Common myeloid progenitor, CD34-positive (primary cell): ENCODE measurements at places on chromosomes 2 and 18.

DNA sequence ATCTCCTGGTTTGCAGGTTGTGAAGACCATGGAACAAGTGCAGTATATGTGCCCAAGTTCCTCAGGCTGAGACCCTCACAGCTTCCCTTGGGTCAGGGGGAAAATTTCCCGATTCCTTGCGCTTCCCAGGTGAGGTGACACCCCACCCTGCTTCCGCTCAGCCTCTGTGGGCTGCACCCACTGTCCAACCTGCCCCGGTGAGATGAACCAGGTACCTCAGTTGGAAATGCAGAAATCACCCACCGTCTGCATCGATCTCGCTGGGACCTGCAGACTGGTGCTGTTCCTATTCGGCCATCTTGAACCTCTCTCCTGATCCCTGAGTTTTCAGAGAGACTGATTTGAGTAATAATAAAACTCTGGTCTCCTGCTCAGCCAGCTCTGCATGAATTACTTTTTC is 30.6 kb downstream of the CHCHD5 start:
- H3K27ac ChIP-seq = no peak overlapping the region
- no peaks in the 10 kb centered on the region for H3K4me1 ChIP-seq
- no peak for DNase-seq
- H3K4me3 ChIP-seq = no peak overlapping the region
- H3K36me3 ChIP-seq = no peaks in the 10 kb centered on the region
- no peaks in the 10 kb centered on the region for H3K27me3 ChIP-seq

DNA sequence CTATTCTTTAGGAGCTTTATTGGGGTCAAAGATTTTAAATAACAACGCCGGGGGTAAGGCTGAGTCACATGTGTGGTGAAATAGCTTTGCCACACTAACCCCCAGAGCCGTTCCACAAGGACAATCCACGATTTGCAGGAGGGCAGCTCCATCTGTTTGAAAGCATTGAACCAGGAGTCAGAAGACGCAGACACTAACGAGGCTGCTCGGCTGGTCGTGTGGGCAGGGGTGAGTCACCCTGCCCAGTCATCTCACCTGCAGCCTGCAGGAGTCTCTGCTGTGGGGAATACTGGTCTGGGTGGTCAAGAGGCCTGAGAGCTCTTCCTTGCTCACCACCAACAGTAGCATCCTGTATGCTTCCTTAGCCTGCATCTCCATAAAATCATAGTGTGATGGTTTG is 149.2 kb upstream of the NCK2 start:
- no peaks in the 10 kb centered on the region for H3K4me1 ChIP-seq
- no peak overlapping the region for H3K27ac ChIP-seq
- no peak overlapping the region for H3K4me3 ChIP-seq
- no peak for DNase-seq
- no peaks in the 10 kb centered on the region for H3K27me3 ChIP-seq

DNA sequence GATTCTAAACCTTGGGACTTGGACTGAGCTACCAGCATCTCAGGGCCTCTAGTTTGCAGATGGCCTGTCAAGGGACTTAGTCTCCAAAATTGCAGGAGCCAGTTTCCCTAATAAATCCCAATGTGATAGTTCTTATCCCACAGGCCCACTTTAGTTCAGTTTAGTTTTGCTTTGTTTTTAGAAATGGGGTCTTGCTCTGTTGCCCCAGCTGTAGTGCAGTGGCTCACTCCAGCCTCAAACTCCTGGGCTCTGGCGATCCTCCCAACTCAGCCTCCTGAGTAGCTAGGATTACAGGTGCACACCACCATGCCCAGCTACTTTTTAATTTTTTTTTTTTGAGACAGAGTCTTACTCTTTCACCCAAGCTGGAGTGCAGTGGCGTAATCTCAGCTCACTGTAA is 2.6 kb upstream of the SF3B1 start:
- H3K36me3 ChIP-seq = no peaks in the 10 kb centered on the region
- no peak overlapping the region for H3K27ac ChIP-seq
- H3K4me3 ChIP-seq = no peak overlapping the region

- no peaks in the 10 kb centered on the region for H3K4me1 ChIP-seq
- H3K36me3 ChIP-seq = no peaks in the 10 kb centered on the region
- no peak for DNase-seq
- no peaks in the 10 kb centered on the region for H3K27me3 ChIP-seq
- no peak overlapping the region for H3K4me3 ChIP-seq
These were observed 673.0 kb downstream of the ARHGAP15 start for GRCh38 chr2:143802242-143802641.
